Stimulated activated CD8-positive, alpha-beta memory T cell treated with anti-CD3 and anti-CD28 coated beads, Interleukin-15, amount 100 ng/mL, for 4 hours (primary cell): ENCODE measurements at places on chromosomes 1 and 21.

GRCh38 chr1:6152181-6152580 is 27.9 kb downstream of the CHD5 start:
- DNase-seq, result no peak

- no peak for DNase-seq
Measured at GRCh38 chr1:185343306-185343705, 26.3 kb upstream of the IVNS1ABP start.

DNA sequence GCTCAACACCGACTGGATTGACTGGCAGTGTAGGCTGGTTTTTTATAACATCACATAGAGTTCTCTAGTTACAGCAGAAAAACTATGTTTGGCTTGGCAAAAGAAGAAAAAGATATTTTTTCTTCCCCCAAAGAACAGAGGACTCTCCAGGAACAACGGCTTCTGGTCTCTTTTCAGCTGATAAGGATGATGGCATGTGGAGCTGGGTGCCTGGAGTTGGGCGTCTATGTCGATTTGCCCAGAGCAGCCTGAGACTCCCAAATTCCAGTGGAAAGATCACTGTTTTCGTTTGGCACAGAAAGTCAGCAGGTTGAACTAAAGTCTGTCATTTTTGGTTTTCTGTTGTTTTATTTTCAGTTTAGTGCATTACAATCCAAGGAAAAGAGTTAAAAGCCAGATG is 91.1 kb downstream of the SMYD2 start:
- no peak for DNase-seq

- no peak for DNase-seq
Measured at GRCh38 chr1:11071463-11072215, 11.8 kb upstream of the SRM start.

DNA sequence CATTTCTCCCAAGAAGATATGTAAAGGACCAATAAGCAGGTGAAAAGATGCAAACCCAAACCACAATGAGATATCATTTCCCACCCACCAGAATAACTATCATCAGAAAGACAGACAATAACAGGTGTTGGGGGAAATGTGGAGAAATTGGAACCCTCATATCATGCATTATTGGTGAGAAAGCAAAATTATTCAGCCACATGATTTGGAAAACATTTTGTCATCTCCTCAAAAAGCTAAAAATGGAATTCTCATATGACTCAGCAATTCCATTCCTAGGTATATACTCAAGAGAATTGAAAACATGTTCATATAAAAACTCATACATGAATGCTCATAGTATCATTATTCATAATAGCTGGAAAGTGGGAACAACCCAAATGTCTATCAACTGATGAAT is 25.1 kb upstream of the RNF186 start:
- no peak for DNase-seq

GRCh38 chr1:1173793-1174415 is at the start of gene TTLL10:
Gene TTLL10 (plus strand): TSS chr1:1173880. CDS start chr1:1179216, 5,336 bp downstream.
- no peak for DNase-seq

GRCh38 chr1:228410015-228410414 is 3.4 kb upstream of the TRIM11 start:
- DNase-seq, result no peak

GRCh38 chr1:54944610-54945392 is 35.6 kb upstream of the TMEM61 start:
- DNase-seq, result peak; percentile 19

GRCh38 chr21:27129215-27129614 is 162.3 kb upstream of the ADAMTS5 start:
- DNase-seq, result no peak

GRCh38 chr1:212782422-212783154 is 9.0 kb downstream of the NSL1 start:
- DNase-seq, result no peak

GRCh38 chr1:103333141-103333540 is 192.4 kb upstream of the RNPC3 start:
- DNase-seq, result no peak

- no peak for DNase-seq
Measured at GRCh38 chr1:179761846-179762640, 19.0 kb downstream of the FAM163A start.

- no peak for DNase-seq
Measured at GRCh38 chr21:37447288-37447936, 80.8 kb downstream of the DYRK1A start.

GRCh38 chr1:57175506-57175905 is 209.7 kb upstream of the C8B start:
- no peak for DNase-seq

GRCh38 chr1:154682254-154682653 is 74.3 kb upstream of the ADAR start:
- DNase-seq, result no peak

DNA sequence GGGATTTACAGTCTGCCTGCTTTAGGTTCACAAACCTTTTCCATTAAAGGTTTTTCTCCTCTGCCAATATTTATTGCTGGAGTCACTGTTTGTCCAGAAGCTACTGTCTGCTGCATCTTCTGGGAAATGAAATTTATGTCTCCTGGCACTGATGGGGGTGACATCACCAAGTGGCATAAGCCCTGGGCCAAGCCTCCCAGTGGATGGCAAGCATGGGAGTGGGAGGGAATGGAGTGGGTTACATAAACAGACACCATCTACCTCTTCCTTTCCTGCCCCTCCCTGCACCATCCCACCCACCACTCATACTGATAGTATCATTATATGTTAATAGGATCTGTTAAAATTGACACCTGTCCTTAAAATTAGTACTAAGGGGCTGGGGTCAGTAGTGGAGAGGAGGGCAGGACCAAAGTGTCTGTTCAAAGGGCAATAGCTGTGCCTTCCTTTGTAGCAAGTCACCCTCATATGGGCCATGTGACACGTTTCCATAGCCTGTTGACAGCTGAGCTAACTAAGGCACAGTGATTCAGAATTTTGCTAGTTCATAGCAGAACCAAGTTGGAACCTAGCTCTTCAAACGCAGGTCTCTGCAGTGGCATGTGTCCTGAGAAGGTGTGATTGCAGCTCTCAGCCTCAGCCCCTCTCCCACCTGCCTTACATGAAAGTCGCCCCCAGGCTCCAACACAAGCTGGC is 71.0 kb downstream of the MAB21L3 start:
- no peak for DNase-seq
